ENCODE measurements at places on chromosomes 12 and 14. TPM values are rescaled to one million over a fixed set of nuclear protein-coding genes. Genes with fewer than 3 reads are reported as not detected.

- no peak for DNase-seq
Measured at GRCh38 chr12:40310211-40310610, 85.4 kb downstream of the LRRK2 start.

DNA sequence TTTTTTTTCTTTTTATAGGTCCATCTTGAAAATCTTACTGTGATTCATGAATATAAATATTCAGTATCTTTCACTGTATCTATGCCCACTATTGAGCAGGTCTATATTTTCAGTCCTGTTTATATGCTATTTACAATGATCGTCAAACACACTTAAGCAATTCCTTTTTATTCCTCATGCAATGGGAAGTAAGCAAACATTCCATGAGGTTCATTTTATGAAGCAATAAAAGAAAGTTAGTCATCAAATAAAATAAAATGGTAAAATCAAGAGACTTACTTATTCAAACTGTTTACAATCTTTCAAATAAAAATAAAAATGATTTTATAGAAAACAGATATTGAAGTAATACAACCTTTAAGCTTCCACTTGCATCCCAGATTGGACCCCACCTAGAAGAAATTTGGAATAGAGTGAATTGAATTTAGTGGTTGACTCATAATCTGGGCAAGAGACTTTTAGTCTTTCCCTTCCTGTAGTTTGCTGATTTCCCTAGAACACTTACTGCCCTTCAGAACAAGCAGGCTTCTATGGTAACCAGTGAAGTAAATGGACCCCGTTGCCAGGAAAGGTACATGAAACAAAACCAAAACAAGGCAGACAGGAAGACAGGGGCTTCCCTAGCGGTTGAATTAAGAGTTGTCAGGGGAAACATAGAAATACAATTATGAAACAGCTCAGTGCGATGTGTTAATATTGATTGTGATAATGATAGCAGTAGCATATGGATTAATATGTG lies 241.0 kb upstream of the ATP2B1 start:
- DNase-seq, result no peak

DNA sequence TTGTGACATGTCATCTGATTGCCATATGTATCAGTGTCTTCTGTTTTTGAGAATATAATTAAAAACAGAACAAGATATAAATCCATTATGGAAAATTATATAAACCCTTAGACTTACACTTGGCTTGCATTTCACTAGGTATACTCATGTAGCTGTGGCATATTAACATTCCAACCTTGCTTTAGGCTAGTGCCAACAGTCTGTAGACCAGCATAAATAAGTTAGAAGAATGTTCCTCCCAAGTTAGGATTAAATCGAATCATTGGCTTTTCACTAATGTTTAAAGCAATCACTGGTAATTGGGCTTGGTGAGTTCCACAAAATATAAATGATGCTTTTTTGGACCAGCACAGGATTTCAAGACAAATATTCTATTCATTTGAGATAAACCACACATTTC lies 103.0 kb downstream of the LIN7A start:
- no peak for DNase-seq

The STX2 gene
- 33.3 TPM for polyA plus RNA-seq

The GPX2 gene
- polyA plus RNA-seq, result 0.55 TPM

The KRT79 gene
- not detected for polyA plus RNA-seq

DNA sequence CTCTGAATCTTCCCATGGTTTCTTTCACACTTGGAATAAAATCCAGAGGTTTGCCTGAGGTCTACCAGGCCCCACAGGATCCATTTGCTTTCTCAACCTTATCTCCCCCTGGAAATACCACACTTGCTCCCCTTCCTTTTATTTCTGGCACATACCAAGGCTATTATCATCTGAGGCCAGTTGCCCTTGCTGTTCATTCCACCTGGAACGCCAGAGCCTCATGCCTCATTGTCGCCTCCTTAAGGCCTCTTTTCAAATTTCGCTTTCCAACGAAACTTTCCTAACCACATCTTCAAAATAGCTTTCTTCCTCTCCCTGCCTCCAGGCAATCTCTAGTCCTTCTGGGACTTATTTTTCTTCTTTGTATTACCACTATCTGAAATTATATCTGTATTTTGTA lies 11.2 kb upstream of the LRIG3 start:
- DNase-seq, result no peak

- DNase-seq, result no peak
Measured at GRCh38 chr14:38310420-38310995, 54.6 kb upstream of the CLEC14A start.

The CLEC14A gene
- polyA plus RNA-seq, result 57.5 TPM

The OR11G2 gene
- not detected for polyA plus RNA-seq

- no peak for DNase-seq
Measured at GRCh38 chr12:59808317-59808910, 212.6 kb downstream of the SLC16A7 start.

DNA sequence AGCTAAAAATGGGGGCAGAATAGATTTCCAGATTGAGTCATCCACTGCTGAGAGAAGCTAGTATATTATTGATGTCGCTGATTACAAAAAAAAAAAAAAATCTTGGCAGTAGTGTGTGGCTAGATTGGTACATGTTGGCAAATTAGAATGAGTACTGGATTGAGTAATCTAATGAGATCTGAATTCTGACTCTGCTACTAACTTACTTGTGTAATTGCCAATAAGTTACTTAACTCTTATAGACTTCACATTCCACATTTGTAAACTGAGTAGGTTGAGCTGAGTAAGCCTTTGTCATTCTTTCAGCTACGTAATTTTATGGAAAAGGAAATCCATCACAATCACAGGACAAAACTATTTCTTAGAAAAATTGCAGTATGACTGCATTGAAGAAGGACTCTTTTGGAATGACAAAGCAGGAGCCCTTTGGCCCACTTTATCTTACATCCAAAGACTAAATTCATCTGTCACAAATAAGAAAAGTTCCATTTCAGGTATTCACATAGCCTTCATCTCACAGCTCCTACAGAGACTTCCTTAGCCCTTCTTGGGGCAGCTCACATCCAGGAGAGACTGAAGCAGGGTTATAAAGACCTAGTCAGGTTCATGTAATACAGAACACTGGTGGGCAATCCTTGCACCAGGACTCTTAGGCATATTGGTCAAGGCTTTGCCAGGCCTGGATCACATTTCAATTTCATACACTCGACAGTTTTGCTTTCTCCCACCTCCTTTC lies 197.3 kb upstream of the CPNE8 start:
- DNase-seq, result no peak

- peak; percentile 73 for DNase-seq
Measured at GRCh38 chr14:53793790-53794505, 162.7 kb downstream of the BMP4 start.

DNA sequence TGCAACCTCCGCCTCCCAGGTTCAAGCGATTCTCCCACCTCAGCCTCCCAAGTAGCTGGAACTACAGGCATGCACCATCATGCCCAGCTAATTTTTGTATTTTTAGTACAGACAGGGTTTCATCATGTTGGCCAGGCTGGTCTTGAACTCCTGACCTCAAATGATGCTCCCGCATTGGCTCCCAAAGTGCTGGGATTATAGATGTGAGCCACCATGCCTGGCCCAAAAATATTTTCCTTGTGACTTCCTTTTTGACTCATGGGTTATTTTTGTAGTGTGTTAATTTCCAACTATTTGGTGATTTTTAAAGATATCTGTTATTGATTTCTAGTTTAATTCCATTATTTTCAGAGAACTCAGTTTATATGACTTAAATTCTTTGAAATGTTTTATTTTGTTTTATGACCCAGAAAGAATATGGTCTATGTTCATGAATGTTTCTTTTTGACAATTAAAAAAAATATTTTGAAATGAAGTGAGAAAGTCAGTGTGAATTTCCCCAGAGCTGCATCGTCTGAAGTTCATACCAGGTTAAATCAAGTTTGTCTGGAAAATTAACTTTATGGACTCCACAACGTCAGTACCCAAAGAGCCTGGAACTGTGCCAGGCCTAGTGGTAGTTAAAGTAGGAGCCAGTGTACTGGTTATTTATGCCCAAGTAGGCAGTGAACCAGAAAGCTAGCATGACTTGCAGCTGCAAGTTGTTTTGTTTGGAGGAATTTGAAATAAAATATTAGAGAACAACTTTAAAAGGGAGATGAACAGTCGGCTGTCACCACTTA lies 2.8 kb upstream of the CDKL1 start:
- no peak for DNase-seq

The PZP gene
- 2.4 TPM for polyA plus RNA-seq

The RGS6 gene
- 2.9 TPM for polyA plus RNA-seq

The NT5DC3 gene
- 5.3 TPM for polyA plus RNA-seq

DNA sequence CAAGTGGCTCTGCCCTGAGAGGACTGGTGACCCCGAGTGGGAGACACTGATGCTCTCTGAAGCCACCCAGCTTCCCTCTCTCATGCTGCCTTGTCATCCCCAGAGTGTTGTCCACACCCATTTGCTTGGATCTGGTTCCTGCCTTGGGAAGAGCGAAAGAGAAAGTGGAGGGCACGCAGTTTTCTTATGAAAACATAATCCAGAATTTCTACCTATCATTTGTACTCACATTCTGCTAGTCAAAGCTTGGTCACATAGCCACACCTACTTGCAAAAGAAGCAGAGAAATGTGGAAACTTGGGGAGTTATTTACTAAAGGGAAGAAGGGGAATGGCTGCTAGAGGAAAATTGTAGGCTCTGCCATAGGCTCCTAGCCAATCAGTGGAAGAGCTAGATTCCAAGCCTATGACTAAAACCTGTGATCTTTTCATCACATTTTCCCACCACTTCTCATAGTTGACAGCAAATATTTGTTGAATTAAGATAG lies 326.3 kb downstream of the ZFP36L1 start:
- no peak for DNase-seq

DNA sequence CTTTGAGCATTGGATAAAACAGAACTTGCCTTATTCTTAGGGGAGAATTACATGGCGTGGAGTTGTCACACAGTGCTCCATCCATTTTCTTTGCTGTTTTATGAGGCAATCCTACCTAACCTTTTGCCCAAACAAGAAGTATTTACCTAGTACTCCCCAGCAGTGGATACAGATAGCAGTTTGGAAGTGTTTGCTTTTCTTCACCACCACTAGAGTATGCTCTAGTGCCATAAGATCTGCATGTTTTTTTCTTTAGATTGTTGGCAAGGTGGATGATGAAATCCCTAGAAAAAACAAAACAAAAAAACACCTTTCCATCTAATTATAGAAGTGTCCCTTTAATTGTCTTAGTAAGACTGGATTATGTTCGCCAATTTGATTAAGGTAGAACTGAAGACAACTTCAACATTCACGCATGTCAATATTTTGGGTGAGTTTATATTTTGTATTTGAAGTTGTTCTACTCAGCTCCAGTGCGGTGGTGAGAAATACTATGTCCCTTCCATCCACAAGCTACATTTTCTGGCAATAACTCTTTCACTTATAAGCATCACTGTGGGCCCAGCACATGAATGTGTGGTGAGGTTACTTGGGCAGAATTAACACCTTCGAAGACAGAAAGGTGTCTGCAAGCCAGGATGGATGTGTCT lies 23.6 kb upstream of the TMEM260 start:
- DNase-seq, result no peak

DNA sequence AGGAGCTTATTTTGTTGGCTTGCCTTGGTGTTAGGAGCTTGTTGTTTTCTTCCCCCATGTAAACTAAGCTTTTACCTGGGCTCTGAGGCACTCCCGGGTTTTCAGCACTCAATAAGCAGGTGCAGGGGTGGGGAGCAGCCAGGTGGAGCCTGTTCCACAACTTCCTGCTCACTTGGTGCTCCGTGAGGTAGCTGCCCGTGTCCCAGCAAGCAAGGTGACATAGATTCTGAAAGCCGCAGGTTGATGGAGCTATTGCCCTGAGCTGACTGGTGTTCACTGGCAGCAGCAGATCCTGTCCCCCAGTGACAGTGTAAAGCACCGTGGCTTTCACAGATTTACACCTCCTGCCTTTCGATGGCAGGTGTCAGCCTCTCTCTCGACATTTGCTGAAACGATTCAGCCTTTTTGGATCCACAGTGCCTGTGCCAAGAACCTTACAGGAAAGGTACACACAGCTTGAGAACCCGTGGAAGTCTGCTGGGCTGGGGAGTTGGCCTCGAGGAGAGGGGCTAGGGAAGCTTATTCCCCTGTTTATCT lies 295.7 kb upstream of the FKBP4 start:
- no peak for DNase-seq

DNA sequence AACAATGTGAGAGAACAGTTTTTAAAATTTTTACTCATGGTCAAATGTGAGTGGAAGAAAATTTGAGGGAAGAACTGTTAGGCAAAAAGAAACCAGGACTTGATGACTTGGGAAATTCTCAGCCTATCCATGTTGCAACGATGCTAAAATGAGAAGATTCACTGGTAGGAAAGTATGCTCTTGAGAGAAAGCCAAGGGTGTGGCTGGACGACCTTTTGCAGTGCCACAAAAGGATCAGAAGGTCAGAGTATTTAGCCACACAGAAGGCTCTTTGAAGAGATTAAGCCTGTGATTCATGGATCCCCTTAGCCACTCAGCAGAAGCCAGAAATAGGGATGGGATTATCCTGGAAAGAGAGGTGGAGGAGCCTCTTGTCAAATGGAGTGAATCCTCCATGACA lies 336.8 kb downstream of the LRIG3 start:
- no peak for DNase-seq

The SERPINA12 gene
- not detected for polyA plus RNA-seq

- no peak for DNase-seq
Measured at GRCh38 chr12:50458606-50459005, 46.2 kb upstream of the DIP2B start.

The SPTB gene
- polyA plus RNA-seq, result 2.7 TPM

DNA sequence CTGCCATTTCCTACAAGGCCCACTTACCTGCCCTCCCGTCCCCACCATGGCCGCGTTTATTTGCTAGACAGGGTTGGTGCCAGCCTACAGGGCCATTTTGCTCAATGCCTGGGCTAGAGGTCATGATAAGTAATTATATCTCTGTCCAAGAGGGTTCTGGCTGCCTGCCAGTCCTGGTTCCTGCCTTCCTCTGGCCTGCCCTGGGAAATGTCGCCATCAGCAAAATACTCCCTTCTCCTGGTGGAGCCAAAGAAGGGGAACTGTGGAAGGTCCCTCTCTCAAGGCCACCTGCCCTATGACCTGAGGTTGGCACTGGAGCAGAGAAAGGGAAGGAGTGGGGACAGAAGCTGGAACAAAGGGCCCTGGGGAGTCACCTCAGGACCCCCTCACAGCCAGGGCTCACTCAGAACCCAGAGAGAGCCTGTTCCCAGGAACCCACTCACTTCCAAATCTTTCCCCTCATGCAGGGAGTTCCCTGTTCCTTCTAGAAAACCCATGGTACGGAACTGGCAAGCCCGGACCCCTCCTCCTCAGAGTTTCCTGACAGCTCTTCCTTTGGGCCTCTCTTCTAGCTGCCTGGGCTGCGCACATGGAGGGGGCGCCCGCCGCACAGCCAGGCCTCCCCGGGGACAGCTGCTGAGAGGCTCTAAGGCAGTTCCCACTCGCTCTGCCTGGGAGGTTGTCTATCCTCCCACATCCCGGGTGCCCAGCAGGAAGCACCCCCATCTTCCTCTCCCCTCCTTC lies 280.5 kb downstream of the DPF3 start:
- DNase-seq, result no peak

All from right lung (tissue), 10 donors.